A172 (cell line): ENCODE measurements at places on chromosomes 16 and 17.

- no peak for DNase-seq
Observed at GRCh38 chr17:28466001-28466400, 7.4 kb upstream of the SLC13A2 start.

DNA sequence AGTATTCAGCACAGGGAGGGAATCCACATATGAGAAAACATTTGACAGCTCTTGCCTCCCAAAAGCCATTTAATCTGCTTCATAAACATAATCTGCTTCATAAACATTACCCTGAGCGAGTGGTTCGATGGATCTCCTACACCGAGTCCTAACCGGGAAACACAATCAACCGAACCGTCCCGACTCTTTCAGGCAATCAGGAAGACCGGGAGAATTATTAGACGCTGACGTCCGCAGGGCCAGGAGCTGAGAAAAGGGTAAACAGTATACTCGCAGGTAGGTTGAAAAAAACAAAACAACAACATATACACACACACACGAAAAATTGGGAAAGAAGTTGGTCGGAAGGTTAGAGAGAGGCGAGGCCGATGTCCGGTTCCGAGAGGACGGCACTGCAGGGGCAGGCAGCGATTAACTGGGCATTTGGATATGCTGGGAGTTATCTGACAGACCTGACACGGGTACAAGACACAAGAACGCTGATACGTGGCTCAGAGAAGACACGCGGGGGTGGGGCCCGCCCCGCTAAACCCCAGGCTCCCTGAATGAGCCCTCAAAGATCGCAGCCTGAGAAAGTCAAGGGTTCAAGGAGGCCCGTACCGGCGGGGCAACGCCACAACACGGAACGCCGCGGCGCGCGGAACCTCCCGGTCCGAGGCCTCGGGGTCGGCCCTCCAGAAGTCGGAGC, 585 bp downstream of the AP1G1 start:
- peak; percentile 31 for DNase-seq

DNA sequence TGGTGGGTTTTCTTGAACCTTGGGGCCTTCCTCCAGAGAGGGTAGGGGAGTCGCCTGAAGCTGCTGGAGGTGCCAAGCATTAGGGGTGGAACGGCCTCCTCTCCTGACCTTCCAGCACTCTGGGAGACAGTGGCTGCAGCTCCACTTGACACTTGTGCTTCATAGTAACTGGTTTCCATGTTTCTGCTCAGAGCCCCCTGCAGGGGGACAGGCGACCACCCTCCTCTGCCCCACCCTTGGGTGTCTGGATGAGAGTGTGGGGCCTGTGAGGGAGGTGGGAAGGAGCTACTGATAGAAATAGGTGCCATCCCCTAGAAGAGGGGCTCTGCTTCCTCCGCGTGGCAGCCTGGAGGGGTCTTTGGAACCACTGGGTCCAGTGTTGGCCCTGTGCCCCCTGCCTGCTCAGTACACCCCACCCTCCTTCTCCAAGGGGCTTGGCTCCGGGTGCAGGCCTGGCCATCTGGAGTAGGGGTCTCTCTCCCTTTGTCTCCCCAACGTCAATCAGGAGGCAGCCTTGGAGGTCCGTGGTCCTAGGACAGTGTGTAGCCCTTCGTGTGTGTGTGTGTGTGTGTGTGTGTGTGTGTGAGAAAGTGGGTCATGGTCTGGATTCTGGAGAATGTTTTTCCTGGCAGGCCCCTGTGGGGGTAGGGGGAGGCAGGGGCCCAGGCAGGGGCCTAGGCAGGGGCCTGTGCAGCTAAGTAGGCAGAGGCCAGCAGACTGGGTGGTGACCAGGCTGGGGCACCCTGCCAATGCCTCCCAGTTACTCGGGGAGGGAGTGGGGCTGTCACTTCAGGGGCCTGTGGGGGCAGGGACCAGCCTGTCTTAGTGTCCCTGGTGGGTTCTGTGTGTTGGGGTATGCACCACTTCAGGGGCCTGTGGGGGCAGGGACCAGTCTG, 4.9 kb downstream of the LASP1 start:
- DNase-seq: no peak

GRCh38 chr17:47884905-47885730, 10.9 kb upstream of the SP2 start:
- no peak for DNase-seq

DNA sequence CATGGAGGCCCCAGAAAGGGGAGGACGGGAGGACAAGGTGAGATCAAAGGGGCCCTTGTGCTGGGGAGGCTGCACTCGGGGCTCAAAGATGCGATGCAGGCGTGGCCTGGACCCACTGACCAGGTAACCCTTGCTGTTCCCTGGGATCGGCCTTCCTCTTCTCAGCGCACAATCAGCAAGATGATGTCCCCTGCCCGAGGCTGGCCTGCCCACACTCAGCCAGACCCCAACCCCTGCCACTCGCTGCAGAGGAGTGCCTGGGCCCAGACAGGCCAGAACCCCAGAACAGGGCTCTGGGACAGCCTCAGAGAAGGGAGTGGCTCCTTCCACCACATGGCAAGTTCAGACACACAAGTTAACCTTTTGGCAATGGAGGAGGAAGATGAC, 14.8 kb downstream of the KIFC3 start:
- DNase-seq: no peak
